ENCODE measurements at places on chromosomes 13 and 19. TPM values are rescaled to one million over a fixed set of nuclear protein-coding genes. Genes with fewer than 3 reads are reported as not detected.
A peak's percentile ranks its signal among the peaks of the same experiment; 100 is the strongest.

DNA sequence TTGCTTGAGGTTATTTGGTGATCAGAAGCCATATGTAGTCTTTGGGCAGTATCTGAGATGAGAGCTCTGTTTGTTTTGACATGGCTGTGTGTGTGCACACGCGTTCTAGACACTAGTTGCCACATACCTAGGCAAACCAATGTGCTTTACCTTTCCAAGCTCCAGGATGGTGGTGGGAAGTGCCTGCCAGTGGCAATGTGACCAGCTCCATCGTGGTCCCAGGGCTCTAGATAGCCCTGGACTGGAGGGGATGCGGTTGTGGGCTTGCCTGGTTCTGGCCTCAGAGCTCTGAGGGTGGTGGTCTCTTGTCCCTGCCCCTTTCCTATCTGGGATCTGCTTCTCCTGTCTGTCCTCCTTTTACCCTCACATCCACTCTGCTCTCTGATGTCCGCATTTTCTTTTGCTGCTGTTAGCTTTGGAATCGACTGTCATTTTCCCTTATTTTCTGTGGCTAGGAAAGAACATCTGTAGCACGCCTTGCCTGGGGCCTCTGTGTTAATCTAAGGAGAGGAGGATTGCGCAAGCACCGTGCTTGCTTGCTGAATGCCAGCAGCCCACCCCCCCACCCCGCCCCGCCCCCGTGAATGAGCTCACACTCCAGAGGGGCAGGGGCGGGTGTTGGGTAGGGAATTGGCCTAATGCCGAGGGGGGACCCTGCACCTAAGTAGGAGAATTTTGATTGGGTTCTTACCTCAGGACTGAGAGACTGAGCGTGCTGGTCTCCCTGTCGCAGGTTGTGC lies 89.5 kb downstream of the ARHGEF7 start:
- H3K27ac ChIP-seq, result no peak overlapping the region
- H3K27me3 ChIP-seq, result no peaks in the 10 kb centered on the region
- peaks cover 6% of the 10 kb centered on the region for H3K36me3 ChIP-seq
- no peak overlapping the region for H3K4me3 ChIP-seq
- H3K4me1 ChIP-seq, result peaks cover 6% of the 10 kb centered on the region

DNA sequence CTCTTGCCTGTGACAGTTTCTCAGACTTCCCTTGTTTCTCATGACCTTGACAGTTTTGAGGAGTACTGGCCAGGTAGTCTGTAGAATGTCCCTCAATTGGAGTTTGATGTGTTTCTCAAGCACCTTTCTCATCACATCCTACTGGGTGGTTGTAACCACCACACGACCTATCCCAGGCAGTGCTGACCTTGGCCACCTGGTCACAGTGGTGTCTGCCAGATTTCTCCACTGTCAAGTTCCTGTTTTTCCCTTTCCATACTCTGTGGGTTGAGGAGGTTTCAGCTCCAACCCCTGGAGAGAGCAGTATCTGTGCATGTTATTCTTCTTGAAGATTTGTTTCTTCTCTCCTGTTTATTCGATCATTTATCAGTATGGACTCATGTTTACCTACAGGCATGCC lies 8.4 kb upstream of the UPF3A start:
- no peak for DNase-seq
- no peak overlapping the region for H3K4me3 ChIP-seq
- peaks cover 72% of the 10 kb centered on the region for H3K36me3 ChIP-seq
- H3K27me3 ChIP-seq, result no peaks in the 10 kb centered on the region

DNA sequence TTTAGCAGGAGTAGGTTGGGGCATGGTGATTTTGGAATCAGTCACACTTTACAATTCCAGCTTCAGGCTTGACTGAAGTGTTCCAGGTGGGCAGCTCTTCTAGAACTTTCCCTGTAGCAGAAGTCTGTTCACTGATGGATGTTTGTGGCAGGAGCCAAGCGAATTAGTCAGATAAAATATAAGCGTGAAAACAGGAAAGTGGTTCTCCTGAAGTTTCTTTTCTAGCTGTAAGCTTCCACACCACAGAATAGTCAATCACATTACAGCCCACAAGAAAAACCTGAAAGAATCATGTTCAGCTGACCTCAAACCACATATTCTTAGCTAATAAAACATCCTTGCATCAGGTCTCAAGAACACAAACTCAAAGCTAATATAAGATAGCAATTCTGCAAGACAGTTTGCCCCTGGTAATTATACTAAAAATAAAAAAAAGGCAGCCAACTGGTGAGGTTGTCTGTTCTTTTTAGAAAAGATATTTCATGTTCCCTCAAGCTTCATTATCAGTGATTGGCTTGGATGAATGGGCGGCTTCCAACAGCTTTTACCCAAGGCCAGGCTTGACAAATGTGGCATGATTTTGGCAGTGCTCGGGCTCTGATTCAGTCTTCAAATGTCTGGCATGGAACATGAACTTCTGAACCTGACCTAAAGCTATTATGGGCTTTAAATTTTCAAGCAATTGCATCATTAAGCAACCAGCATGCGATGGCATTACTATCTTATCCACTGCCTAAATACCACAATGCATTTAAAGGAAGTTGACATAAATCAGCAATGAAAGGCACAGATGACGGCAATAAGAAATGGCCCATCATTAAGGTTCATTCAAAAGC lies 136.8 kb downstream of the DCLK1 start:
- no peaks in the 10 kb centered on the region for H3K36me3 ChIP-seq
- DNase-seq, result no peak
- H3K4me3 ChIP-seq, result no peak overlapping the region
- H3K4me1 ChIP-seq, result no peaks in the 10 kb centered on the region

ZNF492 gene
- total RNA-seq, result not detected

- no peak overlapping the region for H3K27ac ChIP-seq
- no peak overlapping the region for H3K4me3 ChIP-seq
- peaks cover 14% of the 10 kb centered on the region for H3K4me1 ChIP-seq
Observed at GRCh38 chr13:26950546-26950945, 190.0 kb upstream of the GPR12 start.

NPAS1 gene
- total RNA-seq, result 9.1 TPM

GRCh38 chr19:39631178-39631577 lies 24.5 kb upstream of the LGALS16 start:
- H3K4me3 ChIP-seq, result no peak overlapping the region
- no peaks in the 10 kb centered on the region for H3K4me1 ChIP-seq

TUBB4A gene
- 7.5 TPM for total RNA-seq

ELSPBP1 gene
- not detected for total RNA-seq

THSD8 gene
- 34.4 TPM for total RNA-seq

ADGRE1 gene
- total RNA-seq, result not detected

GRCh38 chr19:15614507-15615379 lies at the start of gene CYP4F8:
Gene CYP4F8 (plus strand): TSS chr19:15615218. CDS start chr19:15615617, 399 bp downstream.
- H3K36me3 ChIP-seq, result no peaks in the 10 kb centered on the region
- H3K4me1 ChIP-seq, result no peaks in the 10 kb centered on the region
- H3K27me3 ChIP-seq, result no peaks in the 10 kb centered on the region

SIGLEC9 gene
- total RNA-seq, result not detected

DNA sequence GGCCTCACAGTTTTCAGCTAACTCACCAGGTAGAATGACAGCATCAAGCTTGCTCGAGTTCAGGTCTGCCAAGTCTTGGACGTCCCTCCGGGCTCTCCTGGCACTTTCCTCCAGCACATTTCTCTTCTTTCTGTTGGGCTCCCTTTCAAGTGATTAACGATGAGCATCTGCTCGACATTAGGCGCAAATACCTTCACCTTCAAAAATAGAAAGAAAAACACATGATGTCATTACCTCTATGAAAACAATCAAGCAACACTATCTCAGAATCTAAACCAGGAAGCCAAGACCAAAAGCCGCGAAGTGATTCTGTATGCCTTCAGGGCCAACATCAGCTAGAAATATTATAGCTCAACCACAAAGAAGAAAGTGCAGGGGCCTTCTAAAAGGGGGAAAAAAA lies 15.4 kb upstream of the CLN5 start:
- no peak for DNase-seq
- no peaks in the 10 kb centered on the region for H3K36me3 ChIP-seq
- peaks cover 10% of the 10 kb centered on the region for H3K4me1 ChIP-seq
- no peak overlapping the region for H3K27ac ChIP-seq
- H3K27me3 ChIP-seq, result peaks cover 19% of the 10 kb centered on the region

- H3K36me3 ChIP-seq, result peaks cover 9% of the 10 kb centered on the region
- H3K27me3 ChIP-seq, result no peaks in the 10 kb centered on the region
- no peak overlapping the region for H3K27ac ChIP-seq
- peaks cover 53% of the 10 kb centered on the region for H3K4me1 ChIP-seq
Observed at GRCh38 chr19:6276447-6276846, 3.3 kb downstream of the MLLT1 start.

DNA sequence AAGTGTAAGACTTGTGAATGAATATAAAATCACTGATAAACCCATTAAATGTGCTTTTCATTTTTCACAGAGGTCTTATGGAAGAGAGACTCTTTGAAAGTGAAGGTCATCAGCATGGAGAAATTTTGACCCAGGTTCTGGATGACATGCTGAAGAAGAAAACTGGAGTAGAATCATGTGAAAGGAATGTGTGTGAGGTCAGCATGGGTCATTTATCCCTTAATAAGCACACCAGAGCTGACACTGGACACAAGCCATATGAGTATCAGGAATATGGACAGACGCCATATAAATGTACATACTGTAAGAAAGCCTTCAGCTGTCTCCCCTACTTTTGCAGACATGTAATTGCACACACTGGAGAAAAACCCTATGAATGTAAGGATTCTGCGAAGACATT lies 29.0 kb downstream of the ZNF20 start:
- H3K27ac ChIP-seq, result no peak overlapping the region
- H3K36me3 ChIP-seq, result peaks cover 59% of the 10 kb centered on the region
- H3K4me1 ChIP-seq, result no peaks in the 10 kb centered on the region
- DNase-seq, result no peak
- H3K27me3 ChIP-seq, result no peaks in the 10 kb centered on the region

GRCh38 chr19:37981785-37982475 lies 74.9 kb downstream of the SIPA1L3 start:
- no peak overlapping the region for H3K27ac ChIP-seq
- DNase-seq, result no peak
- H3K36me3 ChIP-seq, result no peaks in the 10 kb centered on the region
- H3K27me3 ChIP-seq, result no peaks in the 10 kb centered on the region
- no peak overlapping the region for H3K4me3 ChIP-seq

ZNF470 gene
- 6.1 TPM for total RNA-seq

CRX gene
- total RNA-seq, result 10.2 TPM

DNA sequence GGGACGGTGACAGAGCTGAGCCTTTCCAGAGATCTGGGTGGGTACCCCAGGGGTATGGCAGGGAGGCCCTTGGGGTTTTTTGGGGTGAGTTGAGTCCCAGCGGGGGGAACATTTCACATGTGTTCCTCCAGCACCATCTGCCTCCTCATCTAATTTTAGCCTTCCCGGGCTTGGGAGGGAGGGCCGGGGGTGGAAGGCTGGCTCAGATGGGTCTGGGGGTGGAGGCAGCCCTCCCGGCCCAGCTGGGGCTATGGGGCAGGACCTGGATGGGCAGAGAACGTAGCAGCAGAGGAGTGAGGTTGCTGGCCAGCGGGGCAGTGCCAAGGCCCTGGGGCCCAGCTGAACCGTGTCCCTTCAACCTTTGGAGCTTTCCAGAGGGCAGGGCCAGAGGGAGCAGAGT lies 23.5 kb downstream of the ADGRL1 start:
- H3K27ac ChIP-seq, result no peak overlapping the region
- H3K36me3 ChIP-seq, result peaks cover 5% of the 10 kb centered on the region
- no peaks in the 10 kb centered on the region for H3K27me3 ChIP-seq
- no peak overlapping the region for H3K4me3 ChIP-seq
- H3K4me1 ChIP-seq, result no peaks in the 10 kb centered on the region

PROZ gene
- 1.0 TPM for total RNA-seq

GRCh38 chr19:29201855-29202254 lies 11.1 kb downstream of the UQCRFS1 start:
- H3K36me3 ChIP-seq, result peaks cover 15% of the 10 kb centered on the region
- no peak overlapping the region for H3K27ac ChIP-seq
- H3K4me3 ChIP-seq, result no peak overlapping the region
- H3K27me3 ChIP-seq, result no peaks in the 10 kb centered on the region
- H3K4me1 ChIP-seq, result peaks cover 4% of the 10 kb centered on the region
- no peak for DNase-seq

GRCh38 chr13:109787135-109787954 lies 962 bp upstream of the IRS2 start:
- H3K4me3 ChIP-seq, result peak overlapping the region; percentile 81
- H3K27me3 ChIP-seq, result no peaks in the 10 kb centered on the region
- H3K36me3 ChIP-seq, result peaks cover 2% of the 10 kb centered on the region
- peak; percentile 86 for DNase-seq
- H3K4me1 ChIP-seq, result no peaks in the 10 kb centered on the region

DNA sequence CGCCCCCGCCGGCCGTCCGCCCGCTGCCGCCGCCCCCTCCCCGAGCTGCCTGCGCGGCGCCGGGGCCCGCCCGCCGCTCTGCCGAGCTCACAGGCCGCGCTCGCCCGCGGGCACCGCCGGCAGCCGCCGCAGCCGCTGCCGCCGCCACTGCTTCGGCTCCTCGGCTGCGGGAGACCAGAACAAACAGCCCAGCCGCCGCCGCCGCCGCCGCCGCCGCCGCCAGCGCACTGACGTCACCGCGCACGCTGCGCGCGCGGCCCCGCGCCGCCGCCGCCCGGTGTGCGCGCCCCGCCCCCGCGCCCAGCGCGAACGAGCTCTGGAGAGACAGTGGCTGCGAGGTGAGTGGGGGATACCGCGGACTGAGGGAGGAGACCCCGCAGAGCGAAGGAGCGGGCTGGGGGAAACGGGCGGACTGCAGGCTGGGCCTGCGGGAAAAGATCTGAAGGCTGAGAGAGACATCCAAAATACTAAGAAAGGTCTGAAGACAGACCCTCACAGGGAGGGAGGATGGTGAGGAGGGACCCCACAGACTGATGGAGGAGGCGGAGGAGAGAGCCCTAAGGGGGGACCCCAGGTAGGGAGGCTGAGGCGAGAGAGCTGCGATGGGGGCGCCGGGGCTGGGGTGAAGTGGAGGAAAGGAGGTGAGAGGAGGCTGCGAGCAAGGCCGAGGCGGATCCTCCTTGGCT lies at the start of gene BRD4:
Gene BRD4 (minus strand): TSS at position 229 of the 686 bp plus-strand sequence. CDS start 59,440 bp downstream, outside the sequence.
- peak within 1 kb of the TSS; percentile 98 for H3K4me3 ChIP-seq
- peak within 1 kb of the TSS; percentile 89 for H3K27ac ChIP-seq
- peak; percentile 90 for DNase-seq
